ENCODE measurements at places on chromosomes 7 and 10. TPM values are rescaled to one million over a fixed set of nuclear protein-coding genes. Genes with fewer than 3 reads are reported as not detected.

OR6B1 gene
- total RNA-seq, result not detected

MMRN2 gene
- total RNA-seq, result not detected

ZNF775 gene
- total RNA-seq, result 5.8 TPM

PCGF5 gene
- 16.7 TPM for total RNA-seq

STEAP1 gene
- 8.3 TPM for total RNA-seq

ZNF777 gene
- 1.8 TPM for total RNA-seq
